ENCODE measurements at places on chromosomes 4 and X. TPM values are rescaled to one million over a fixed set of nuclear protein-coding genes. Genes with fewer than 3 reads are reported as not detected.

DNA sequence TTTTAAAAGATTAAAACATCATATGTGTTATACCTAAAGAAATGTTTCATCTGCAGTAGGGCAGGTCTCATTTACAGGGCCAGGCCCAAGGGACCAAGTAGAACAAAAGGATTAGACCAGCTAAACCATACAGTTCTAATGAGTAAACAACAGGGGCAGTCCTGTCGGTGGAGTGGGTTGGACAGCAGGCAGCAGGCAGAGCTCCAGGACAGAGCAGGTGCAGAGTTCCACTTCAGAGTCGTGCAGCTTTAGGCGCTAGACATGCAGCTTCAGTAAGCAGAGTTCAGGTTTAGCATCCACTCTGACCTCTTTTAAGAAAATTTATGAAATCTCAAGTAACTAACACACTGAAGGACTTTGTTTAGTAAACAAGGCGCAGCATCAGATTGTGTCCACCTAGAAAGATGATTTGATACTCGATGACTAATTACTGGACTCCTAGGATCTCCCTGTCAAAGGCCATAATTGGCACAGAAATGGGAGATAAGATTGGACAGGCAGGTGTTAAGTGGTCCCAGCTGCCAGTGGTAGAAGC, 487.7 kb upstream of the INTU start:
- DNase-seq = no peak

The GYG2 gene
- total RNA-seq = 11.1 TPM

The ADRA2C gene
- total RNA-seq = 5.3 TPM

The UGT2B11 gene
- not detected for total RNA-seq

The SH3D19 gene
- 17.1 TPM for total RNA-seq

Data from cerebellum (tissue), 4 donors.